Stimulated activated CD8-positive, alpha-beta memory T cell treated with anti-CD3 and anti-CD28 coated beads, Interleukin-4, amount 100 ng/mL, for 4 hours (primary cell): ENCODE measurements at places on chromosomes 12 and 14.

DNA sequence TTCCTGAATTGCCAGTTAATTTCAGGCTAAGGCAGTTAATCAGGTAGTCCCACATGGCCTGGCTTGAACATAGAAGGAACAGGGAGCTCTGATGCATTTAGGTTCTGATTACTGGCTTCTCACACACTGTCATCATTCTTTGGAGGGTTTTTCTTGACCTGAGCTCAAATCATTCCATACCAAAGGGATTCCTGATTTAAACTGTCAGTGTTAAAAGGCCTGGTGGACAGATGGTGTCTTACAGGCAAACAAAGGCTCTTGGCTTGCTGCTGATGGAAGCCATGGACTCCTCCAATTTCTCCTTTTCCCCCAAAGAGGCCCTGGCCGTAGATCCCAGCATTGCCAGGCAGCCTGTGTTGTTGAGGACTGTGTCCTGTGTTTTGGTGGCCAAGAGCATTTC is 30.2 kb downstream of the CACNA1C start:
- DNase-seq: no peak

GRCh38 chr12:54383041-54383609 is 1.4 kb downstream of the ZNF385A start:
- DNase-seq: no peak

DNA sequence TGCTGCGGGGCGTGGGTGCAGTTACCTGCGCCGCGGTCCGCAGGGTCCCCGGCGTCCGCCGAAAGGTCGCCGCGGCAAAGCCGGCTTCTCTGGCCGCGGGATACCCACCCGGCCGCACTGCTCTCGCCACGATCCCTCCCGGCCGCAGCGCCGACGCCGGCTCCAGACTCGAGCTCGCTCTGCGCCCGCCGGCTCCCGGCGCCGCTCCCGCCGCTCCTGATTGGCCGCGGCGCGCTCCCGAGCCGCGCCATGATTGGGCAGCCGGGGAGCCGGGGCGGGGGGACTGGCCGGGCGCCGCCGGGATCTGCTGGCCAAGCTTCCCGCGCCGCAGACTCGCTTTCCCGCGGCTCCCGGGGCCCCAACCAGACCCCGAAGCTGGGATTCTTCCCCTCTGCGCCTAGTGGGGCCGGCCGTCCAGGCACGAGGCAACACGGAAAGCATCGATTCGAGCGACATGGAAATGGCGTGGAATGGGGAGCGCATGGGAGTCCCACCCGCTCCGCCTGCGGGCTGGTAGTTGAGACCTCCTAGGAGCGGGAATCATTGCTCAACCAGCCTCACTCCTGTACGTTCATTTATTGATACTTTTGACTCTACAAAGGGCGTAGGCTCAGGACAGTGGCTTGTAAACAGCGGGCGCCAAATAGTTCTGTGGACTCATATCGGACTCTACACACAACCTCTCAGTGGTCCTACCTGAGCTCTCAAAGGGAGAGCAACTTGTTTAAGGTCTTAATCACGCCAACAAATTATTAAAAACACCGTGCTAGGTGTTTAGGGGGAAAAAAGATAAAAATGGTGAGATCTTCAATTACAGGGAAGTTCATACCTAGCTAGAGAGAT is 36.4 kb upstream of the STON2 start:
- DNase-seq: no peak

GRCh38 chr12:3490895-3491144 is 183 bp upstream of the PRMT8 start:
- DNase-seq: no peak

DNA sequence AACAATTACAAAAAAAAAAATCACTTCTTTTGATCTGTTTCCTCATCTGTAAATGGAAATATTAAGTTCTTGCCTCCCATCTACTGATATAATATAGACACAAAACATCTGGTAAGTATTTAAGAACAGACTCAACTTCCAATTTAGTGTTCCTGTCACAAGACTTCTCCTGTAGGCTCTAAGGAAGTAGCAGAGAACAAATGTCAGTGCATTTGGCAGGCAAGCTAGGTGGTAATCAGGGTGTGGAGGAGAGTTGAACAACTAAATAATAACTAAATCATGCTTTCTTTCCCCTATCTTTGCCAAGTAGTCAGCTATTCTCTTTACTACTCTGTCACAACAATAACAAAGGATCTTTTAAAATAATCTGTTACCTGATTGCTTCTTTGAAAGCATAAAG is 22.1 kb downstream of the BAZ1A start:
- no peak for DNase-seq

DNA sequence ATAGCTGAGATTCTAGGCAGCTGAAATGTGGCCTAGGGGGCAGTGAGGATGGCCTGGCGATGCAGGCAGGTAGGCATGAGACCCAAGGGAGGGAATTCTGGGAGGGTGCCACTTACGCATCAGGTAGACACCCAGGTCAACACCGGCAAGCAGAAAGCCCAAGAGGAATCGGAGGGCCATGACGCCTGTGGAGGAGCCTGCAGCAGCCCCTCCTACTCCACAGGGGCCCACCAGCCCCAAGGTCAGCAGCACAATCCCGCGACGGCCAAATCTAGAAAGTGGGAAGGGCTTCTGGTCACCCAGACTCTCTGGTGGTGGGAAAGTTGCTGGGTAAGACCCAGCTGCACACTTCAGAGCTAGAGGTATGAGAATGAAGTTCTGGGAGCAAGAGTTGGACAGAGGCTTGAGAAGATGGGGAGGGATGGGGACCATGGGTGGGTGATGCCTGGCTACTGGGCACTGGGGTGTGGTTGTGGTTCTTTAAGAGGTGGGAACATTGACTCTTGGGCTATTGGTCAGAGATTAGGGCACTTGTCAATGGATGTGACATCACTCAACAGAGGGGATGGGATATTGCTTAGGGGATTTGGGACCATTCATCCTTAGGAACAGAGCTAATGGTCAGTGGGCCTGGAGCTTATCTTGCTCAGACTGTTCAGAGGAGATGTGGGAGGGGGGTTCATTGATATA is 3.4 kb downstream of the SLC22A17 start:
- DNase-seq: no peak

DNA sequence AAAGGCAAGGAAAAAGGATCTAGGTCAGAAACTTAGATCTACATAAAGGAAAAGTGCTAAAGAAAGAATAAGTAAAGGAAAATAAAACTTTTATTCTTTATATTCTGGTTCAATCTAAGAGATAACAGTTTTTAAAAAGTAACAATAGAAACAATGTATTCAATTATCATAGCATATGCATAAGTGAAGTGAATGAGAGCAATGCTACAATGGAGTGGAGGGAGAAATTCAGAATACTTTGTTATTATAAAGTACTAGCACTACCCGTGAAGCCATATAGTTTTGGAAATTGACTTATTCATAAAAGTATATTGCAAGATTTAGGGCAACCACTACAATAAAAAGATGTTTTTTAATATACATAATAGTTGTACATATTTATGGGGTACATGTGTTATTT is 586.0 kb upstream of the MDGA2 start:
- DNase-seq: no peak

DNA sequence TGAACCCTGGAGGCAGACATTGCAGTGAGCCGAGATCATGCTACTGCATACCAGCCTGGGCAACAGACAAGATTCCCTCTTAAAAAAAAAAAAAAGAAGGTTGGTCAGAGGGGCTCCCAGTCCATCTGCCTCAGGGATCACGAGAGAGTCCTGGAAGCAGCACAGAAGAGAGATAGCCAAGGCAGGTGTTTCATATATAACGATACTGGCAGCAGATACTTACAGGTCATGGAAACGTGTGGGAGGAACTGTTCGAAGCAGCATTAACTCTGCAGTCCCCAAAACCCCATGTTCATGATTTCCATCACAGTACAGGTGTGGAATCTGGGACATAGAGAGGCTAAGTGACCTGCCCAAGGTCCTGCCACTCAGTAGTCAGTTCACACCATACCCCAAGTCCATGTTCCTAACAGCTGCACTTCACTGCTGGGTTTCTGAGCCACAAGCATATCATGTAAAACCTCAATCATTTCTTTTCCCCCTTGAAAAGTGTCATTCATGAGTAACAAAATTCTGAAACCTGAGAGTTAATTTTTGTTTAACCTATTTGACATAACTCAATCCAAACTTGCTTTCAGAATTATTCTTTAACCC is 16.7 kb downstream of the CDK2AP1 start:
- no peak for DNase-seq

DNA sequence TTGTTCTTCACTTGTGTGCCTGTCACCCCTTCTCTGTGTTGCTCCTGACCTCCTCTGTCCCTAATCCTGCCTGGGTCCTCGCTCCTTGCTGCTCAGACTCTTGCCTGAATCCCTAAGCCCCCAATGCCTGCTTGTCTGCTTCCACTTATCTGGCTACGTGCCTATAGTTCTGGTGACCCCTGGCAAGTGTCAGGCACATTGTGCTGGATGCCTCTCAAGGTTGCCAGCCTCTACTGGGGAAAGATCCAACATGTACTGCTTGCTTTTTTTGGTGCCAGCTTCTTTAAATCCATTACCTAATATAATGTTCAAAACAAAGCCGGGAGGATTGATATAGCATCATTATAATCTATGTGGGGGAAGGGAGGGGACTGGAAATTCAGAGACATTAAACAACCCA is 448.0 kb upstream of the CCDC196 start:
- no peak for DNase-seq
